ENCODE measurements at places on chromosomes 7 and 10. TPM values are rescaled to one million over a fixed set of nuclear protein-coding genes. Genes with fewer than 3 reads are reported as not detected.
A peak's percentile ranks its signal among the peaks of the same experiment; 100 is the strongest.

- no peak for DNase-seq
Measured at GRCh38 chr7:47498229-47499056, 83.5 kb downstream of the TNS3 start.

Gene ASB4
- 8.7 TPM for total RNA-seq

- no peak for DNase-seq
Measured at GRCh38 chr7:12415072-12415471, 11.4 kb upstream of the VWDE start.

DNA sequence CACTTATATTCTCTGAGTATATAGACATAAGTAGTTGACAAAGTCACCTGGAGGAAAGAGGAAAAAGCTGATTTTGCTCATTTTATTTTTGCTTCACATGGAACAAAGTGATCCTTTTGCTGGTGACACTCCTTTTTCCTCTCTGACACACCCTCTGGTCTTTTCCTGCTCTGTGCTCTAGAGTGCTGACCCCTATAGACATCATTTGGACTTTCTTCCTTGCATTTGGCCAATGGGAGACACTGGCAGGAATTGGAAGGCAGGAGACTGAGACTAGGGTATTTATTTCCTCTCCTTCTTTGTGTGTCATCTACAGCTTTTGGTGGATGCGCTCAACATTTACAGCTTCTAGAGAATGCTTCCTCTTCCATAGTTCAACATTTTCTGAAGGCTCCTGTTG lies 1078.1 kb downstream of the SORCS1 start:
- no peak for DNase-seq

Gene SFTPA2
- total RNA-seq = 0.35 TPM

DNA sequence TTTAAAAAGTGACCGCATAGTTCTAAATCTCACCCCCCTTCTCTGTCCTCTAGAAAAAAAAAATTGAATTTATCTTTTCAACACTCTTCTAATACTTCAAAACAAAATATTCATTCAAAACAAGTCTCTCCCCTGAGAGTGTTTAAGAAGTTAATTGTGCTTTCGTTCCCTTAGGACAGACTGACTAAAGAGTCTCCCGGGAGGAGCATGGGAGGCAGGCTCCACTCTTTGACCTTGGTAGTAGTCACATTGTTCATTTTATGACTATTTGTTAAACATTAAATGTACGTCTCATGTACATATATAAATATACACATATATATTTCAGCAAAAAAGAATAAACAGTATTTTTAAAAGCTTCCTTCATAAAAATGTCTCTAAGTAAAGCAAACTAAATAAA lies 35.3 kb upstream of the SPOCK2 start:
- no peak for DNase-seq

DNA sequence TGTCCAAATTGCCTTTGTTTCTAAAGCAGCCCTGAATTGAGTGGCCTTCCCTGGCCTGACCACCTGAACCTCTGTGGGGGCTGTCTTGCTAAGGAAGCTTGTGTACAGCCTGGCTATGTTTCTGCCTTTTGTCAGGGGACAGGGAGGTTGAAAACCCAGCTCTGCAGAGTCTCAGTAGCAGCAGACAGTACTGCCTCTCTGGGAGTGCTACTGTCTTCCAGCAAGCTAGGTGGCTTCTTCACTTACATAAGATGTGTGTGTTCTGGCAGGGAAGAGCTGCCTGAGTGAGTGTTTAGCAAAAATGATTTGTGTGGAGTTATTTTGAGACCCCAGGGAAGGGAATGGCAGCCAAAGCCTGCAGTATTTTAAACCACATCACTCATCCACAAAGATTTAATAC lies 57.4 kb downstream of the LRRC4 start:
- no peak for DNase-seq

- DNase-seq = no peak
Measured at GRCh38 chr10:25615926-25616325, 318.1 kb upstream of the MYO3A start.

Gene ZFAND4
- 12.4 TPM for total RNA-seq

- DNase-seq = no peak
Measured at GRCh38 chr10:3996697-3997096, 211.7 kb upstream of the KLF6 start.

DNA sequence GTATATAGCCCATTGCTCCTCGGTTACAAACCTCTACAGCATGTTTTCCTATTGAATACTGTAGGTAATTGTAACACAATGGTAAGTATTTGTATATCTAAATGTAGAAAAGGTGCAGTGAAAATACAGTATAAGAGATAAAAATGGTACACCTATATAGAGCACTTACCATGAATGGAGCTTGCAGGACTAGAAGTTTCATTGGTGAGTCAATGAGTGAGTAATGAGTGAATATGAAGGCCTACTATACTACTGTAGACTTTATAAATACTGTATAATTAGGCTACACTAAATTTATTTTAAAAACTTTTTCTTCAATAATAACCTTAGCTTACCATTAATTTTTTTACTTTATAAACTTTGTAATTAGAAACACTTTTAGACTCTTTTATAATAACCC lies 239.7 kb downstream of the CDK14 start:
- DNase-seq = no peak

GRCh38 chr10:95866467-95866842 lies 41.3 kb upstream of the CC2D2B start:
- no peak for DNase-seq

Gene EBF3
- total RNA-seq = 7.1 TPM

Gene POU6F2
- not detected for total RNA-seq

- DNase-seq = peak; percentile 83
Measured at GRCh38 chr10:98030093-98030821, at the start of gene CRTAC1. Gene CRTAC1, minus strand, starts transcription at chr10:98030621. Its CDS starts 149 bp downstream, at chr10:98030472.

DNA sequence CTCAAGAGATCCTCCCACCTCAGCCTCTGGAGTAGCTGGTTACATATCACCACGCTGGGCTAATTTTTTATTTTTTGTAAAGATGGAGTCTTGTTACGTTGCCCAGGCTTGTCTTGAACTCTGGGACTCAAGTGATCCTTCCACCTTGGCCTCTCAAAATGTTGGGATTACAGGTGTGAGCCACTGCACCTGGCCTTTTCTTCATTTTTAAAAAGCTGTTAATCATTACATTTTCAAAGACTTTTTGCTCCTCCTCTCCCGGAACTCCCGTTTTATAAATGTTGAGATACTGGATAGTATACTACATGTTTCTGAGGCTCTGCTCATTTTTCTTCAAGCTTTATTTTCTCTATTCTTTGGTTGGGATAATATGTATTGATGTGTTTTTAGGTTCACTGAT lies 16.4 kb downstream of the AOAH start:
- DNase-seq = no peak

DNA sequence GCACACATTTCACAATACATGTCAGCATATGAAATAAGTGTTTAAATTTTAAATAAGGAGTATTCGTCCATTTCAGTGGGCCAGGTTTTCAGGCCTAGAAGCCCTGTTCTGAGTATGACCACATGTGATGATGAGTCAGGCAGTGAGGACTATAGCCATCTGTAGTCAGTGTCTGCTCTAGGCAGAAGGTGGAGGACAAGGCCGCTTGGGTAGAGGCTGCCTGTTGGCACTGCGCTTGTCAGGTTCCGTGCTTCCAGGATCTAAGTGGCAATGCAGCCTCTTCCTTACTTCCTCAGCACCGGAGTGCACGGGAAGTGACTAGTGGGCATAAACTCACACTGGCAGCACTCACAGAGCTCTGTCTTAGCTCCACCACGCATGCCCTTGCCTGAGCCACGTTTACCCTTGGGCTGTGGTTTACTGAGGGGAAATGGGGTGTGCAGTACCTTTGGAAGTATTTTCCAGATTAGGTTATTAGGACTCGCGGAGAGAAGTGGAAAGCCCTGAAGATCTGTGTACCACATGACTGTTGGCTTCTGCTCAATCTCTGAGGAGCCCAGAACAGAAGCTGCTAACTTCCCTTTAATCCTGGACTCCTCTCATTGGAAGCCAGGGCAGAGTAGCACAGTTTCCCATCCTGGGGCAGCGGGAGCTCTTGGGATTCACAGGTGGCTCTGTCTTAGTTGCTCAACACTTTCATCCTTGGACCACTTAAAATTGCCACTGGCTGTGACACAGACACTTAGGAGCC lies 87.5 kb upstream of the GJD4 start:
- DNase-seq = no peak

DNA sequence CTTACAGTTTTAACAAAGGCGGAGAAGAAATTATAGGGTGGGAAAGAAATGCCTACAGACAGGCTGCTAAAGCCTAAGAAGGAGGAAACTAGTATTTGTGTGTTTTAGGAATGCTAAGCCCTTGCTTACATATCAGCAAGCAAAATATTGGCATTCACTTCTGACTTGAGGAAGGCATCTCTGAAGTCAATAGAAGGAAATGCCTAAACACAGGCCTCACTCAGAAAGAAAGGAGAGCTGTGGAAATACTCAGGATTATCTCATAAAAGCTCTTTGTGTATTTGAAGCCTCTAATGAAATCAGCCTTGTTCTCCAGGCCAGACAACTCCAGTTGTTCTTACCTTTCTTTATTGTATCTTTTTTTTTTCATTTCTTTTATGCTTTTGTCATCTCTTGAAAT lies 158.0 kb downstream of the AUTS2 start:
- DNase-seq = no peak

GRCh38 chr10:117819304-117819703 lies 227.4 kb downstream of the RAB11FIP2 start:
- DNase-seq = no peak

Gene CPN1
- not detected for total RNA-seq

DNA sequence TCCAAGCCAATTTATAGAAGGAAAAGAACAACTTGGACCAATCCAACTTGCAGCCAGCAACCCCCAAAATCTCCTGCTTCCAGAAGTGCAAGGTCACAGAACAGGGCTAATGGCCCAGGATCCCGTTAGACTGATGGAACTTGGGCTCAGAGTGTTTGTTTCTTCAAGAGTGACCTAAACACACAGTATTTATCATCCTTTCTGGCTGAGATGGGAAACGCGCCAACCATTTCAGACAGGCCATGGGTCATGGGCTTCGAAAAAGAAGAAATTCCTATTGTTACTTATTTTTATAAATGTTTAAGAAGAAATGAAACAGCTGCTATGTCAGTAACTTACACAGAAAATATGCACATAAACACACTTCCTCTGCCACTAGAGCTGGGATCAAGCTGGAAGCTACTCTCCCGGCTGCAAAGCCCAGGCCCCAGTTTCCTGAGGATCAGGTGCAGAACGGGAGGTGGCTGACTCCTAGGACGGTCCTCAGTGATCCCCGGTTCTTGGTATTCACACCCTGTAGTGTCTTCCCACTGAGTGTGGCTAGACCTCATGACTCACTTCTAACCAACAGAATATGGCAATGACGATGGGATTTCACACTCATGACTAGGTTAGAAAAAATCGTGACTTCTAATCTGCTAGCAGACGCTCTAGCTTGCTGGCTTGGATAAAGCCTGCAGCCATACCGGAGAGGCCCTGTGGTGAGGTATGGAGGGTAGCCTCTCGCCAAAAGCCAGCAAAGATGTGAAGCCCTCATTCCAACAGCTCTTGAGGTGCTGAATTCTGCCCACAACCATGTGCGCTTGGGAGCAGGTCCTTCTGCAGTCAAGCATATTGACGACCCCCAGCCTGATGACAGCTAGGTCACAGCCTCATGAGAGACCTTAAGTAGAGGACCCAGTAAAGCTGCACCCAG lies 60.2 kb downstream of the CHST15 start:
- no peak for DNase-seq

Gene SYNPO2L
- total RNA-seq = 237 TPM

GRCh38 chr10:97222326-97222961 lies 36.7 kb upstream of the SLIT1 start:
- no peak for DNase-seq

DNA sequence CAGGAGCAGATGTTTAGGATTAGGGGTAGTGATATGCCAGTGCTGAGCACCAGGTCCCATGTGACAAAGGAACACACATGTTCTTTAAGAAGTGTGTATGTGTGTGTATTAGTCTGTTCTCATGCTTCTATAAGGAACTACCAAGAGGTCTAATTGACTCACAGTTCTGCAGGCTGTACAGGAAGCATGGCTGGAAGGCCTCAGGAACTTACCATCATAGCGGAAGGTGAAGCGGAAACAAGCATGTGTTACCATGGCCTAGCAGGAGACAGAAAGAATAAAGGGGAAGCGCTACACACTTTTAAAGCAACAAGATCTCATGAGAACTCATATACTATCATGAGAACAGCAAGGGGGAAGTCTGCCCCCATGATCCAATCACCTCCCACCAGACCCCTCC lies 22.8 kb upstream of the PDZD8 start:
- no peak for DNase-seq

GRCh38 chr7:46162609-46163008 lies 241.5 kb upstream of the IGFBP3 start:
- DNase-seq = no peak

Gene CAMK1D
- 8.9 TPM for total RNA-seq

- DNase-seq = no peak
Measured at GRCh38 chr7:82678259-82678658, 234.7 kb upstream of the CACNA2D1 start.

DNA sequence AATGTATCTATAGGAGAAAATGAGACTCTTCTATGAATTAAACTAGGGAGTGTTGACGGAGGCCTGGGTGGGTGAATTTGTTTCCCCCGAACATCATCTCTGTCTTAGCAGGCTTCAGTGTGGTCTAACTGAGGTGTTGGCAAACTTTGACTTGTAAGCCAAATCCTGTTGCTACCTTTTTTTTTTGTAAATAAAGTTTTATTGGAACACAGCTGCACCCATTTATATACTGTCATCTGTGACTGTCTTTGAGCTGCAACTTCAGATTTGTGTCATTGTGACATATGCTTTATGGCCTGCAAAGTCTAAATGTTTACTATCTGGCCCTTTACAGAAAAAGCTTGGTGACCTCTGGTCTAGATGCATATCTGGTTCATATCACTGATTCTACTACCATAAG lies 455.9 kb downstream of the LRMDA start:
- DNase-seq = no peak

GRCh38 chr10:128727114-128727513 lies 600.9 kb upstream of the MKI67 start:
- DNase-seq = no peak

Gene POLR2J2
- 3.4 TPM for total RNA-seq

- no peak for DNase-seq
Measured at GRCh38 chr7:28509251-28510025, 97.1 kb downstream of the CREB5 start.

DNA sequence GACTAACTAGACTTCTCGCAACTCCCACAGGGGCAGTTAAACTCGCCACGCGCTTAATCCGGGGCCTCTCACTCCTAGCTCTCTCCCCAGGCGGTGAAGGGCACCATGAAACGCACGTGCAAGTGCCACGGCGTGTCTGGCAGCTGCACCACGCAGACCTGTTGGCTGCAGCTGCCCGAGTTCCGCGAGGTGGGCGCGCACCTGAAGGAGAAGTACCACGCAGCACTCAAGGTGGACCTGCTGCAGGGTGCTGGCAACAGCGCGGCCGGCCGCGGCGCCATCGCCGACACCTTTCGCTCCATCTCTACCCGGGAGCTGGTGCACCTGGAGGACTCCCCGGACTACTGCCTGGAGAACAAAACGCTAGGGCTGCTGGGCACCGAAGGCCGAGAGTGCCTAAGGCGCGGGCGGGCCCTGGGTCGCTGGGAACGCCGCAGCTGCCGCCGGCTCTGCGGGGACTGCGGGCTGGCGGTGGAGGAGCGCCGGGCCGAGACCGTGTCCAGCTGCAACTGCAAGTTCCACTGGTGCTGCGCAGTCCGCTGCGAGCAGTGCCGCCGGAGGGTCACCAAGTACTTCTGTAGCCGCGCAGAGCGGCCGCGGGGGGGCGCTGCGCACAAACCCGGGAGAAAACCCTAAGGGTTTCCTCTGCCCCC lies 19.5 kb downstream of the WNT8B start:
- DNase-seq = peak; percentile 80

- no peak for DNase-seq
Measured at GRCh38 chr7:41661596-41661995, 41.3 kb downstream of the INHBA start.

GRCh38 chr10:38007991-38008390 lies 2.5 kb upstream of the ZNF33A start:
- DNase-seq = no peak

All from left ventricle myocardium superior (tissue), 1 donor.